ENCODE measurements at places on chromosomes 4 and X.

DNA sequence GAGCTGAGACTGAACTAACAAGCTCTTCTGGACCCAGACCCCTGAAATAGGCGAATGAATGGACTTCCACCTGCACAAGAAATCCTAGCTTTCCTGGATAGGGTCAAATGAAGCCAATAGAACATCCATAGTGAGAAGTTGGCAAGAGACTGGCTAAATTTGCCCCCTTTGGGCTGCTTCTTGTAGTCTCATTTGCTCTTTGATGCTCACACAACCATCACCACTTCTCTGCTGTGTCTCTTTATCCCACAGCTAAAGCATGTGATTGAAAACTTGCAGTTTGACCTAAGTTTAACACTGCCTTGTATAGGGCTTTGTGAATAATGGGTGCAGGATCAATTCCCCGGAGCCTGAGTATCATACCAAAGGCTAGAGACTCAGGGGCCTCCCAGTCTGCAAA lies 38.2 kb downstream of the NLGN3 start:
- no peak for DNase-seq

DNA sequence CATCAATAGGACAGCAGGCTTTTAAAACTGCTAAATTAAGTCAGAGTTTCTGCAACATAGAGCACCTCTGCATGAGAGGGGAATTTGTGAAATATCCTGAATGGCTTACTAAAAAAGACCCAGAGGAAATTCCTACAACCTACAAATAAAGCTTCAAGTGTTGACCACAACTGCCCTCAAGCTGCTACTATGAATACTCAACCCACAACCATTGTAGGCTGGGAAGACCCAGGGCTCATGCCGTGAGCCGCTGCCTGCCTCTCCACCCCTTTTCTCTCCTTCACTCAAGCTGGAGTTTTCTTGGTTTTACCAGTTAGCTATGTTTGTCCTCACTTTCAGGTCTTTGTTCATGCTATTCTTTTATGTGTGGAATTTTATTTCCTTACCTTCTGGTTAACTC lies 151.6 kb downstream of the EMCN start:
- no peak for DNase-seq

GRCh38 chr4:184825896-184826690 lies at the start of gene ACSL1:
Gene ACSL1, minus strand, starts transcription at chr4:184825968. Its CDS starts 22,454 bp downstream, at chr4:184803514.
- DNase-seq, result no peak

DNA sequence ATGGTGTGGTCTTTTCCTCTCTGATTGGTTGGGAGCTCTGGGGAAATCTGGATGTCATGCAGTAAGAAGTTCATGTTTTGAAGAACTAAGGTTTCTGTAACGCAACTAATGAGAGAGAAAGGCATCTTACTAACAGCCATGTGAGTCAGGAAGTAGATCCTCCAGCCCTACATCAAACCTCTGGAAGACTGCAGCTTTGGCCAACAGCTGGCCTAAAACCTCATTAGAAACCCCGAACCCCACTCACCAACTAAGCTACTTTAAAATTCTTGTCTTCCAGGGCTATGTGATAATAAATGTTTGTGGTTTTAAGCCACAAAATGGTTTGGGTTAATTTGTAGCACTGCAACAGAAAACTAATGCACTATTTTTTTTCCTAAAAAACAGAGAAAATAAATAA lies 549.0 kb upstream of the GRID2 start:
- no peak for DNase-seq

- DNase-seq, result no peak
Observed at GRCh38 chrX:24982306-24982965, 33.3 kb downstream of the ARX start.

DNA sequence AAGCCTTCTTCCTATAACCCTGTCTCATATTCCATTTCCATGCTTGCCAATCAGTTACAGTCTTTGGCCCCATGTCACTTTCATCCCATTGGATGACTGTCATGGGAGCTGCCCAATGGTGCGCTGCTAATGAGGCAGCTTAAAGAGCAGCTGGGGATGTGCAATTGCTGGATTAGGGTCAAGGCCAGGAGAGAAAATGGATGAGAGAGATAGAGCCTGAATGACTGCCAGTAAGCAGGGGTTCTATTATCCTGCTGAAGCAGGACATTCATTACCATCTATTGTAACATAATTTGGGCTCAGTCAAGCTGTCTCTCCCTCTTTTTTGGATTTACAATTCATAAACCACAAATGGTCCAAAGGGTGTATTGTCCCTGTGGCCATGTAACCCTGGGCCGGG lies 909.0 kb downstream of the CENPC start:
- no peak for DNase-seq

GRCh38 chr4:6913350-6913905 lies 3.8 kb downstream of the TBC1D14 start:
- no peak for DNase-seq

- no peak for DNase-seq
Observed at GRCh38 chr4:177680308-177680707, 238.1 kb upstream of the AGA start.

- DNase-seq, result no peak
Observed at GRCh38 chr4:142683997-142684396, 162.1 kb downstream of the INPP4B start.

DNA sequence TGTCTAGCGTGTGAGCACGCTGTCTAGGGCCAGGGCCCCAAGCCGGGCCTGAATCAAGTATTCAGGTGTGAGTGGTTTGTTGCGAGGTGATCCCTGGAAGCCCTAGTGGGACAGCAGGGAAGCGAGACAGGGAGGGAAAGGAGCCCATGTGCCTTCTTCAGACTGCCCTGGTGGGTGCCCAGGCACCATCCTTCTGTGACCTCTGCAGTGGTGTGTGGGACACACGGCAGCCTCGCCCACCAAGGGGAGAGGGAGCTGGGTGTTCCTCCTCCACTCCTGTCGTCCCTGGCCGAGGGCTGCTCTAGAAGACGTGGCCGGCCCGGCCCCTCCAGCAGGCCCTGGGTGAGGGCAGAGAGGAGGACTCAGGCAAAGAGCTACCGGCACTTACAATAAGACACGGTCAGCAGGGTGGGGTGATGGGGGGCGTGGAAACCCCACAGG lies 47.4 kb downstream of the HTRA3 start:
- DNase-seq, result no peak

GRCh38 chr4:135282676-135283075 lies 1081.1 kb upstream of the PABPC4L start:
- DNase-seq, result no peak

DNA sequence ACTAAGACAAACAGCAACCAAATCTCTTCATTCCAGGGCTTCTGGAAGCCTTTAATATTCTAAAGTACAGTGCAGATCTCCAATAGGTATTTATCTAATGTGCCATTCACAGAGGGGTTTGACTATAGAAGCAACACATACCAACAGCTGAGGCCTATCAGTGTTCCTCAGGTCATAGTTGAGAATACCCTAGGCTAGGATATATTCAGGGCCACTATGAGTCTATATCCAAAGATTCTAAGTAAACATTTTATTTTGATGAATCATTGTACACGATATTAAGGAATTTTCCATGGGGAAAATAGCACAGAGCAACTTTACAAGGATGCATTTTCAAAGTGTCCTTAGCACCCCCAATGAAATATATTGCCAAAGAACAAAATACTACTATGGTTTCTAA lies 9.7 kb downstream of the SMIM10 start:
- DNase-seq, result no peak

Measured in fibroblast of the conjunctiva (primary cell).